ENCODE measurements at places on chromosomes 5 and 9.

DNA sequence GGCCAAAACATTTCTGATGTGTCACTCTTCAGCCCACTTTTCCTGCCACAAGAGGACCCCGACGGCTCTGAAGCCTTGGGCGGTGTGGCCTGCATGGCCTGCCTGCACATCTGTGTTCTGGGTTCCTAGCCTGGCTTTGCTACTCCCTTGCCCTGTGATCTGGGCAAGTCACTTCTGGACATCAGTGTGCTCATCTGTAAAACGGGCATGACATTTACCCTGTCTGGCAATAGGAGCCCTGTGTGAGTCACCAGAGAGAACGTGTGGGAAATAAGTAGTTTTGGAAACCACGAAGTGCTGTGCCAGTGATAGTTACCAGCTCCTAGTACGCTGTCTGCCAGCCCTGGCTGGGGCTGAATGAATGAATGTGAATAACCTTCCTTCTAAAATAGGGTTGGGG lies 90.8 kb downstream of the MACROH2A1 start:
- DNase-seq, result no peak

GRCh38 chr9:115694014-115694413 lies 459.6 kb upstream of the PAPPA start:
- peak; percentile 91 for DNase-seq

DNA sequence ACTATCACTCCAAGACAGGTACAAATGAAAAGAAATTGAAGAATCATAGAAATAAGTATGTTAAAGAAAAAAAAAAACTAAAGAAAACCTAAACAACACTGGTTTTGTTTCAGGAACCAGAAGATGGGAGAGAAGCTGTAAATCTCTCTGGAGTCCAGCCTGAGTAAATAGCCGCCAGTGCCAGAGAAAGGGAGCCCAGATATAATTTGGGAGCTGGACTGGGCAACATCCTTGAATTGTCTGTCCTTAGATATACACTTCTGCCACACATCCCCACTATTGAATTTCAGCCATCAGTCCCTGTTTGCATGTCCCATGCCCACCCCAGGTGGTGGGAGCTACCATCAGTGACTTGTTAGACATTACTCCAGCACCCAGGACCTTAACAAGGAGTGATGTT lies 979.6 kb downstream of the DTWD2 start:
- DNase-seq, result no peak

GRCh38 chr5:40775085-40775845 lies 19.5 kb upstream of the TTC33 start:
- DNase-seq, result no peak

GRCh38 chr9:129553277-129553676 lies 67.6 kb downstream of the C9orf50 start:
- no peak for DNase-seq

- no peak for DNase-seq
Observed at GRCh38 chr5:157443041-157443549, 16.9 kb upstream of the NIPAL4 start.

- DNase-seq, result no peak
Observed at GRCh38 chr5:148858547-148858946, 32.1 kb downstream of the ADRB2 start.

GRCh38 chr9:11471321-11471720 lies 858.5 kb upstream of the PTPRD start:
- DNase-seq, result no peak

DNA sequence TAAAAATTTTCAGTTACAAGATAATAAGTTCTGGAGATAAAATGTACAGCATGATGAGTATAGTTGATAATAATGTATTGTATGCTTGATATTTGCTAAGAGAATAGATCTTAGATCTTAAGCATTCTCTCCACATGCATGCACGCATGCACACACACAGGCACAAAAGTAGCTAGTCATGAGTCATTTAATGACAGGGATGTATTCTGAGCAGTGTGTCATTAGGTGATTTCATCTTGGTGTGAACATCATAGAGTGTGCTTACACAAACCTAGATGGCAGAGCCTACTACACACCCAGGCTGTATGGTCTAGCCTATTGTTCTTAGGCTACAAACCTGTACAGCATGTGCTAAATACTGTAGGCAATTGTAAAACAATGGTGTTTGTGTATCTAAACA lies 124.2 kb downstream of the PTTG1 start:
- no peak for DNase-seq

DNA sequence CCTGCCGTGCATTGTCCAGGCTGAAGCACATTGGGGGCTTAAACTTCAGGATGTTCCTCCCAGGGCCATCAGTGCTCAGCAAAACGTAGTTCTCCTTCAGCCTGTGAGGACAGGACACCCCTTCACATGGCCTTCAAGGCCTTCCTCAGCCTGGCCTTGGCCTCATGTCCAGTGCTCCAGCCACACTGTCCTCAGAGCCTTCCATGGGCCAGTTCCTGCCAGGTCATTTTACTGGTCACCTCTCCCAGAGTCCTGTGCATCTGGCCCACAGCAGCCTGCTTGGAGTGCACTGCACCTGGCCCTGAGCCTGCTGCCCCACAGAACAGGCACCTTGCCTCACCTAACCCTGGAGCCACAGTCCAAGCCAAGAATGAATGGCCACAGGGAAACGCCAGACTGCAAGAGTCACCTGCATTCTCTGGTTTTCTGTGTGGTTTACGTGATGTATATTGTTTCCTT lies 8.7 kb downstream of the HNRNPAB start:
- no peak for DNase-seq

DNA sequence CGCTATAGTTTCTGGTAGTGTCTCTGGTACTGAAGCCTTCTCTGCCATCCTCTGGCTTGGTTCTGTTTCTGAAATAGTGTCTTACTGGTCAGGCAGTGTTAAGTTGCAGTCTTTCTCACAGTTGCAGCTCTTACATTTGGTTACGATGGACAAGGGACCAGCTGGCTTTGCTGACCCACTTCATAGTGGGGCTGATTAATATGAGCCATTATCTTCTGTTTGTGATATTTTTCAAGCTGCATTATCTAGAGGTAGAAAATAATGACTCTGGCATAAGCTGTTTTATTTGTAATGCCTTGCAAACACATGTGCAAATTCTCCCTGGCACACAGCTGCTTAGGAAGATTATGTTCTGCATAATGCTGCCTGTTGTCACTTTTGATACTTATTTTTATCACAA lies 199.1 kb downstream of the KDM4C start:
- no peak for DNase-seq

DNA sequence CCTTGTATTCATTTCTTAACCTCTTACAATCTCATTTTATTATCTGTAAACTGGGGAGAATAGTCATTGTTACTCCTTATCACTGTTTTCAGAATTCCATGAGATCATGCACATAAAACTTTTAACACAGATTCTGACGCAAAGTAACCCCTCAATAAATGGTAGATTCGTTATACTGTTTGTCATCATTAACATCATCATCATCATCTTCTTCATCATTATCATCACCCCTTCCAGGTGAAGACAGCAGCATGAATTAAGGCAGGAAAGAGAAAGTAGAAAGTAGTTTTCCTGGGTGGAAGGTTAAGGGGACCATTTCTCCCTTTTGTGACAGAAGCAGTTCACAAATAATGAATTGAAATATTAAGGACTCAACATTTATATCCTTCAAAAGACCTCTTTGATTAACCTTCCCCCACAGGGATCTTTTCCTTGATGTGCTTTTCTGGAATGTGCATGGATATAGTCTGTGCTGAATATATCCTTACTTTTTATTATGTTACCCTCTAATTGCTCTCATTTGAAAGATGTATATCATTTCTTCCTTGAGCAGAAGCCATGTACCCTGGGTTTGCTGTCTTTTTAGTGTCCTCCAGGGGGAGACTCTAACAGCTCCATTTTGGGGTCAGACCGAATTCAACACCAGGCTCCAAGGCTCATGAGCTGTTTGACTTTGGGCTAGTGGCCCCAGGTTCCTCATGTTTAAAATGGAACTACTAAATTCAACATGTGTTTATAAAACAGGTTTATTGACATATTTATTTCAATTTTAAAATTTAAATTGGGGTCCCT lies 1029.9 kb upstream of the WWC1 start:
- no peak for DNase-seq

GRCh38 chr9:129823542-129823934 lies 398 bp downstream of the TOR1A start:
- DNase-seq, result no peak

DNA sequence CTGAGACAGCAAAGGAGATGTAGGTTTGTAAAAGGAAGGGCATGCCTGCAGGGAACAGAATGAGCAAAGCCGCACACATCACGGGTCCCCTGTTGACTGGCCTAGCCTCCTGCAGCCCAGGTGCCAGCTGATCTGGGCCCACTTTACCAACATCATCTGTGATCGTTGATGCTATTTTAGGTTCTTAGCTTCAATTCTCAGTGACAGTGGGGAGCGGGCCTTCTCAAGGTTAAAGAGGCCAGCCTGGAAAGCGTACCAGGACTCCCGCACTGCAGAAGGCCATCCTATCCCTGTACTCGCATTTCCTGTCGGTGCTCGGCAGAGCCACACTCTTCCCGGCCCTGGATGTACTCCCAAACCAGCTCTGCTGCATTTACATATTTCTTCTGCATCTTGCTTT lies 213.5 kb upstream of the IRX1 start:
- no peak for DNase-seq

DNA sequence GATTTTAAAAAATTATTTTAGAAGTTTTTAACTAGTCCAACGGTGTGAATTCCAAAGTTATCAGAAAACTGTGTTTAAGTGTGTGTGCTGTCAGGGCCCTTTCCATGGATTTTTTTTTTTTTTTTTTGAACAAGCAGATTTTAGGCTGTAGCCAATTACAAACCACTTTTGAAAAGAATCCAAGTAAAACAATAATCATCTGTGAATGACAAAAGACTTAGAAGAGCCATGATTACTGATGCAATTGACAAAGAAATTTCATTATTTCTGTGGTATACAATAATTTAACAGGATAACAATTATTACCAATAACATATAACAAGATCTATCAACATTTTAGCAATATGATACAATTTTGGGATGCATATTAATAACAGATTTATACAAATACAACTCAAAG lies 16.2 kb upstream of the PAIP1 start:
- DNase-seq, result no peak

GRCh38 chr5:36982146-36982545 lies 105.6 kb downstream of the NIPBL start:
- no peak for DNase-seq

GRCh38 chr5:74042559-74042958 lies 416.6 kb downstream of the ARHGEF28 start:
- DNase-seq, result no peak

DNA sequence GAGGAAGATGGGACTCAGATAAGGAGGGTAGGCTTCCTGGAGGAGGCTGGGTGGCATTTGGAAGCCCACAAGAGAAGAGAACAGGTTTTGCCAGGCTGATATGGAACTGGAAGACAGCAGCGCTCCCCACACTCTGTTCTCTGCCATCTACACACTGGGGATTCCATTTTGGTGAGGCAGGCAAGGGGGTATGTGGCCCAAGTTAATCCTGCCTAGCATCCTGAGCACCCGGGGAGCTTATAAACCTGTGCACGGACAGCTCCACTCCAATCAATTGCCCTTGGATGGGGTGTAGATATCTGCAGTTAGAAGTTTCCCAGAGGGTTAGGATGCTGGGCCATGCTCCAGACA lies 158.8 kb downstream of the MACROH2A1 start:
- DNase-seq, result no peak

DNA sequence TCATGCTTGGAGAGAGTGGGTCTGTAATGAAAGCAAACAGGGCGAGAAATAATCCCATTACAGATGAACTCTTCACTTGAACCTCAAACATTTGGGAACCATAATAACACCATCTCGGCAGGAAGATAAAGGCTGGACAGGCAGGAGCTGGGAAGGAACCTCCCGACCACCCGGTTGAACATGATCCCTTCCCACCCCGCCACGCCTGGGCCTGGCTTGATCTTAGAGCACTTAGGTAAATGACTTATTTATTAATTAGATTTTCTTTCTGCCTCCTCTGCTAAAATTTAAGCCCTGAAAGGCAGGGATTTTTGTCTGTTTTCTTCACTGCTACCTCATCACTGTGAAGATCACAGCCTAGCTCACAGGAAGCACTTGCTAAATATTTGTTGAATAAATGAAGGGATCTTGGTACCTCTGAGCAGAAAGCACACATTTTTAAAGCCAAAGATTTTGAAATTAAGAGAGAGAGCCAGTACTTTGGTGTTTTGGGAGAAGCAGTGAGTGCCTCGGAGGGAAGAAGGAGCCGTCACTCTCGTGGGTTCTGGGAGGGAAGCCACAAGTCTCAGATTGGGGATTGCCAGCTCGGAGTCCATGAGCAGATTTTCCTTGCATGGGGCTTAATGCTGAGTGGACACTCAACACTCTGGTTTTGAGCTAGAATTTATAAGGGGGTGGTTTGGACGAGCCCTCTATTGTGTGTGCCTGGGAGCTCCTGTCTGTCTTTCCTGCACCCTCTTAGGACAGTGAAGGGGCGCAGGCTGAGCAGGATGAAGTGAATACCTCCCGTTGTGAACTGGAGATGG lies 133.3 kb downstream of the MACROH2A1 start:
- DNase-seq, result no peak

GRCh38 chr5:133253070-133253469 lies 201.3 kb downstream of the HSPA4 start:
- DNase-seq, result no peak

DNA sequence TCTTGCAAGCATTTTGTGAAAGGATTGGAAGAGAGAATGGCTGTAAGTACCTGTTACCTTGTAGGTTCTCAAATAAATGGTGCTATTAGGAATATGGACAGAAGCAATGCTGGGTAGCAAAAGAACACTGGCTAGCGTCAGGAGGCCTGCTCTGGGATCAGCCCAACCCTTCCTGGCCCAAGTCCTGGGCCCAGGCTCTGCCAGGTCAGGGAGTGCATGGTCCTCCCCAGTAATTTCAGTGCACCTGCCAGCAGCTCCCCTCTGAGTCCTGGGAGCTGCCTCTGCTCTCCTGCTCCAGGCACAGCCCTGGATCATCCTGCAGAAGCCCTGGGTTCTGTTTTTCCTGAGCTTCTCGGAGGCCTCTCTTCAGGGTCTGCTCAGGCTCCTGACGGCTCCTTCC lies 89.5 kb upstream of the ARAP3 start:
- DNase-seq, result no peak

DNA sequence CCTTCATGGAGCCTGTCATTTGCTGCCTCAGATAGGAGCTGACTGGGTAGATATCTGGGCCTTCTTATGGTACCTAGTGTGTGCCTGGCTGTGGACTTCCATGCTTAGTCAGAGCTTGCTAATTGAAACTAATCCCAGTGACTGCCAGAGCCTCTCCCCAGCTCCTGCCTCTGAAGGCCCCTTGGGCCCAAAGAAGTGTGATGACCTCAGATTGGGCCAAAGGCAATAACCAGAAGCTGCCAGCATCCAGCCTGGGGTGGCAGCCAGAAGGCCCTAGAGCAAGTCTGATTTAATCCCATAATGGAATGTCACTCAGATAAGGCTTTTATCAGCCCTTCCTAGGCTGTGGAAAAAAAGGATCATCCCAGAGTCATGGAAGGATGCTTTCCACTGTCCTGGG lies 17.1 kb upstream of the CDC23 start:
- DNase-seq, result no peak
